ENCODE measurements at places on chromosomes 1 and 21.
A peak's percentile ranks its signal among the peaks of the same experiment; 100 is the strongest.

- no peak for DNase-seq
These were observed 218.5 kb downstream of the DISC1 start for GRCh38 chr1:231844986-231845502.

GRCh38 chr1:93471911-93472310 is 24.0 kb downstream of the FNBP1L start:
- DNase-seq: peak; percentile 37

DNA sequence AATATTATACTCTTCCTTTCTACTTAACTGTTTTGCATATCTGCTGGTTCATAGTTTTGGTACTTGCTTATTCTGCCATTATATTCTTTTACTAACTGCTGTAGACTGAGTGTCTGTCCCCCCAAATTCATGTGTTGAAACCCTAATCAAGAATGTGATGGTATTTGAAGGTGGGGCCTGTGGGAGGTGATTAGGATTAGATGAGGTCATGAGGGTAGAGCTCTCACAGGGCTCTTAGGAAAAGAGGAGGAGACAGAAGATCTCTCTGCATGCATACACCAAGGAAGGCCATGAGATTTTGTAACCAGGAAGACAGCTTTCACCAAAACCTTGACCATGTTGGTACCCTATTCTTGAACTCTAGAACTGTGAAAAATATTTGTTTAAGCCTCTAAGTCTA is 354.1 kb upstream of the B3GALT2 start:
- no peak for DNase-seq

- DNase-seq: no peak
These were observed 125.2 kb upstream of the F3 start for GRCh38 chr1:94666797-94667196.

DNA sequence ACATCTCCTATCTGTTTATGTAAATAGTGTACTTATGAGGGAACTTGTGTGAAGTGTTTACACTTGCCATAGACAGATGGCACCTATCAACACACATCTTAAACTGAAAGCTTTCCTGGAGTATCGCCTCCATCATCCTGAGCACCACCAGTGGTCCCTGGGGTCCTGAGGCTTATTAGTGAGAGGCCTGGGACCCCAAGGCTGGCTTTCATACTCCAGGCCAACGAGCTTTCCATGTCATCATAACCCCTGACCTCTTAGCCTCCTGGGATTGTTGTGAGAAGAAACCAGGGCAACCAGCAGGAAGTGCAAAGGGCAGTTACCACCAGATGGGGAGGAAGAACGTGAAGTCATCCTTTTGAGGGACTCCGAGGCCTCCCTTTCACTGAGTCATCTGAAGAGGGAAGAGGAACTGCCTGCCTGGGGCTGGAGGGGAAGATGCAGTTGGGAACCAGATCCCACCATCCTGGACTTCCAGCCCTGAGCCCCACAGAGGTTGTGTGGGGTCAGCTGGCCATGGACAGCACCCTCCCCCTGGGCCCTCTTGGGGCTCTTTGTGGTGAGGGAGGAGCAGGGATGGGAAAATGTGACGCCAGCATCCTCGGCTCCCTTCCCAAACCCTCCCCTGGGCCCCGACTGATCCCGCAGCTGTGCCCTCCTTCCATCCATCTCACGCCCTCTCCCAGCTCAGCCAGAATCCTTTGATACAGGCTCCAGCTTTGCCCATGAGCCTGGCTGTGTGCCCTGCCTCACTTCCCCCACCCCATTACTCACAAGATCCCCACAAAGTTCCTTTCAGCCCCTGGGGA is 5.8 kb downstream of the INKA2 start:
- peak; percentile 67 for DNase-seq

DNA sequence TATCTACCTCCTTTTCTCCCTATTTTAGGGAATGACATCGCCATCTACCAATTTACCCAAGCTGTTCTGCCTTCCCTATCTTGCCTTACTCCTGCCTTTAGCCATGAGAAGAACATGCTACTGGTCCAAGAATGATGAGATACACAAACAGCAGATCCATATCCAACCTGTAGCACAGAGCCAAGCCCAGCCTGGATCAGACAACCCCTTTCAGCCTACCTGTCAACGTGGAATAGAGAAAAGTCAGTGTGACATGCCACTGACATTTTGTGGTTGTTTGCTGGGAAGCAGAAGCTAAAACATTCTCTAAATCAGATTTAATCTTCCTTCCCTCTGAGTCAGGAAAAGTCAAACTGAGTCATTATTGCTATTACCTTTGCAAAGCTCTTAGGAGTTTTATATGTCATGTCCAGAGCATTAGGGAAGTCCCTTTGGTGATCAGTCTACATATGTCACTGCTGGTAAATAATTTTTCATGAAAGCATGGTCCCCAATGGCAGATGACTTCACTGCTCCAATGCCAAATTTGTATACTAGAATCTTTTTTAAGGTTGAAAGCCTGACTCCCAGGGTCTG is 143.1 kb downstream of the TPR start:
- no peak for DNase-seq

- DNase-seq: no peak
These were observed 99.8 kb upstream of the ADGRL2 start for GRCh38 chr1:81700728-81701470.

- no peak for DNase-seq
These were observed 69.5 kb downstream of the FGGY start for GRCh38 chr1:59366346-59366745.

GRCh38 chr1:115717541-115717940 is 51.0 kb downstream of the CASQ2 start:
- no peak for DNase-seq

DNA sequence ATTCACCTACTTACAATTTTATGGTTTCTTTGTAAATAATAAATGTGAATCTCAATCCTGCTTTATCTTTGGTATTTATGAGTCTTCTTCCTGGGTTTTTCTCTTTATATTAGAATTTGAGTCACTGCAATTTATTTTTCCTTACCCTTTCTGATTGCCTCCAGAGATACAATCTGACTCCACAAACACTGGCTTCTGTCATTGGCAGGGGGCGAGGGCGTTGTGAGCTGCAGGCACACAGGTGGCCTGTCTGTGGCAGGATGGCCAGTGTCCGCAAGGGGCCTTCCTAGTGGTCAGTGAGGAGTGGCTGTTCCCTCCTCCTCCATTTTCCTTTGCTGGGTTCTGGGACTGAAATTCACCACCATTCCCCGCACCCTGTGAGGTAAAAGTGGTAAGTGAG is 2.0 kb upstream of the MTARC1 start:
- no peak for DNase-seq

DNA sequence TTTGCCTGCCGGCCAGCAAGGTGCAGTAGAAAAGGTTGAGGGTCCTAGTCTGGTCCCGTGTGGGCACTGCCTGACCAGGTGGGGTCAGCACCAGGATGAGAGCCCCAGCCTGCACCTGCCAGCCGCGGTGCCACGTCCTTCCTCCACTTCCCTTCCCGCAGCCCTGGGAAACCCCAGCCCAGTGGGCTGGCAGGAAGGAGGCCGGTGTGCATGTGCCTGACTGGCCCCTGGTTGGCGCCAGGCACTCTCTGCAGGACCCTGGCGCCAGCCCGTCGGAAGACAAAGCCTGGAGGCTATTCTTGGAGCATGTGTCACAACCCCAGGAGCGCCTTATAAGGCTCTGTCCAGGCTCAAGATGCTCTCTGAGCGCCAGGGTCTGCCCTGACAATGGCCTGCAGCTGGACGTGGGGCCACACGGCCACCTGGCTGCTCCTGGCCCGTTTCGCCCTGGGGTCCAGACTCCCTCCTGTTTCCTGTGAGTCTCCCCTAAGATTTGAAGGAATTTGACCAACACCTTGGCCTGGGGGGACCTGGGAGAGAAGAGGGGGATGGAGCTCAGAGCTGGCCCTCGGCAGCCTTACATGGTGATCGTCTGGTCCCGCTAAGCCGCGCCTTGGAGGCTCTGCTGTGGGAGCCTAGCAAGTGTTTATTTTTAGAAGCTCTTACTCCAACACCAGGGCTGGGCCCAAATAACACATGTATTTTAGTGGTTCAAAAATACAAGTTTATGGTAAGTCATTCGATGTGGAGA is 31.9 kb upstream of the POFUT2 start:
- peak; percentile 66 for DNase-seq

DNA sequence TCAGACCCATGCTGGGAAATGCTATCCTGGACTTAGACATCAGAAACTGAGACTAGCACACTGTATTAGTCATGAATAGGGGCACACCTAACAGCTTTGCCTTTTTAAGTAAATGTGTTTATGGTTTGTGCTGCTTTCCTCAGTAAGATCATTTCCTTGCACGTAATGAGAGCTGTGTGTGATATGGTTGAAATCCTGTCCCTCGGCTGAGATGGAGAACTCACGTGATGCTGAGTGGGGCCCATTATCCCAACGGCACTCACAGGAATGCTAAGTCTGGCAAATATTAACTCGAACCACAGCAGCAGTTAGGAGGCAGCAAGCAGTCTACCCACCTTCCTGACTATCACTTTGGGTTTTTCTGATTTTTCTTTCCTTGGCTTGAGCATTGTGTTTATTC is 38.2 kb downstream of the BCL9 start:
- DNase-seq: no peak

GRCh38 chr1:158310623-158311022 is 20.7 kb downstream of the CD1B start:
- no peak for DNase-seq

- no peak for DNase-seq
These were observed 48.6 kb downstream of the ITPKB start for GRCh38 chr1:226690460-226690982.

GRCh38 chr1:204335085-204335484 is 24.6 kb downstream of the PLEKHA6 start:
- no peak for DNase-seq

GRCh38 chr1:185595835-185596667 is 138.1 kb upstream of the HMCN1 start:
- no peak for DNase-seq
